Ovary (tissue), 10 donors: ENCODE measurements at places on chromosomes 3 and 15.
A peak's percentile ranks its signal among the peaks of the same experiment; 100 is the strongest.

- no peaks in the 10 kb centered on the region for H3K4me1 ChIP-seq
- H3K27me3 ChIP-seq: no peaks in the 10 kb centered on the region
- H3K36me3 ChIP-seq: no peaks in the 10 kb centered on the region
- H3K27ac ChIP-seq: no peak overlapping the region
Measured at GRCh38 chr15:48006031-48006511, 114.7 kb upstream of the SLC24A5 start.

DNA sequence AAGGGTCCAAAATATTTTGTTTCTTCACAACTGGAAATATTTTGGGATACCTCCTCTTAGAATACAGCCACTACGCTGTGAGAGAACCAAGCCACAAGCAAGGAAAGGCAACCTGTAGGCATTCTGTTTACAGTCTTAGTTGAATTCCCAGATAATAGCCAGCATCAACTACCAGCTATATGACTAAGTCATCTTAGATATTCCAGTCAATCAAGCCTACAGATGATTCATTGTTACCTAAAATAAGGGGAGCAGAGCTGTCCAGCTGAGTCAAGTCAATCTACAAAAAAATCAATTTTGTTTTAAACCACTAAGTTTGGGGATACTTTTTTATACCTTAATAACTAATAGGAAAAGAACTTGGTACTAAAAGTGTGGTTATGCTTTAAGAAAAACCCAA lies 526.4 kb upstream of the DPPA4 start:
- H3K4me3 ChIP-seq: no peak overlapping the region
- H3K27me3 ChIP-seq: no peaks in the 10 kb centered on the region
- H3K27ac ChIP-seq: no peak overlapping the region
- DNase-seq: no peak
- H3K4me1 ChIP-seq: no peaks in the 10 kb centered on the region

- H3K27ac ChIP-seq: no peak overlapping the region
- no peaks in the 10 kb centered on the region for H3K36me3 ChIP-seq
- H3K4me3 ChIP-seq: no peak overlapping the region
- no peak for DNase-seq
- no peaks in the 10 kb centered on the region for H3K27me3 ChIP-seq
- no peaks in the 10 kb centered on the region for H3K4me1 ChIP-seq
Measured at GRCh38 chr3:56189536-56189935, 278.7 kb downstream of the ERC2 start.

- H3K27me3 ChIP-seq: no peaks in the 10 kb centered on the region
- H3K27ac ChIP-seq: no peak overlapping the region
- no peak for DNase-seq
- H3K4me3 ChIP-seq: no peak overlapping the region
- H3K4me1 ChIP-seq: no peaks in the 10 kb centered on the region
- H3K36me3 ChIP-seq: no peaks in the 10 kb centered on the region
Measured at GRCh38 chr3:193960487-193961274, 175.3 kb upstream of the HES1 start.

DNA sequence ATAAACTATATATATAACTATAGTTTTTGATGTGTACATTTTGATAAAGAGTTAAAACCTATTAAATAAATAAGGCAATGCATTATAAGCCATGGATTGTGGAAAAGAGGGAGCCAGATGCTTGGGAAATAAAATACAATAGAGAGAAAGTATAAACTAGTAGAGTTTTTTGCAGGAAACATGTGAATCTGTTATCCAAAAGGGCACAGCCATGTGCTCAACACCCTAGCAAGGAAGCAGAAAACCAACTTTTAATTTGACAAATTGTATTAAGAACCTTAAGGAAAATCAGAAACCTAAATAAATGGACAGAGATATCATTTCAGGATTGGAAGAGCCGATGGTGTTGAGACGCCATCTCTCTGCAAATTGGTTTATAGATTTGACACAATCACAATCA lies 63.5 kb downstream of the ITGB5 start:
- H3K4me1 ChIP-seq: no peaks in the 10 kb centered on the region
- H3K27me3 ChIP-seq: no peaks in the 10 kb centered on the region
- H3K27ac ChIP-seq: no peak overlapping the region
- H3K4me3 ChIP-seq: no peak overlapping the region
- no peaks in the 10 kb centered on the region for H3K36me3 ChIP-seq

GRCh38 chr3:158790901-158791589 lies 10.8 kb upstream of the MFSD1 start:
- DNase-seq: no peak
- H3K36me3 ChIP-seq: no peaks in the 10 kb centered on the region
- H3K27me3 ChIP-seq: no peaks in the 10 kb centered on the region
- H3K4me1 ChIP-seq: no peaks in the 10 kb centered on the region

DNA sequence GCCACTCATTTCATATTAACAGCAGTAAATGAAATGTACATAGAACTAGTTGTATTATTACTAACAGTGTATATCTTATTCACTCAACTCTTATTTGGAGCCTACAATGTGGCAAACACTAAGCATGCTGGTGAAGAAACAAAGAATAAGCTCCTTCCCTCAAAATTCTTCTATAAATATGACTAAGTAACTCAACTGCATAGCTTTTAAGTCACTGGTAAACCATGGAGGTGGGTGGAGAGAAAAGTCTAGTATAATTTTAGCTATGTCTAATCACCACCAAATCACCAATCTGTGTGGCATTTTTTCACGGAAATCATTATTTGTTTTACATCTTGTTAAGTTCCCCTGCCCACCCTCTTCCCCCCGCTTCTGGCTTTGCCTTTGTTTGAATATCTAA lies 17.5 kb downstream of the COPS2 start:
- no peaks in the 10 kb centered on the region for H3K36me3 ChIP-seq
- no peaks in the 10 kb centered on the region for H3K27me3 ChIP-seq
- no peak overlapping the region for H3K27ac ChIP-seq
- no peak overlapping the region for H3K4me3 ChIP-seq
- H3K4me1 ChIP-seq: no peaks in the 10 kb centered on the region

- no peaks in the 10 kb centered on the region for H3K27me3 ChIP-seq
- no peak for DNase-seq
- no peak overlapping the region for H3K27ac ChIP-seq
- H3K4me3 ChIP-seq: no peak overlapping the region
- no peaks in the 10 kb centered on the region for H3K4me1 ChIP-seq
Measured at GRCh38 chr3:82100378-82100777, 338.9 kb upstream of the GBE1 start.

DNA sequence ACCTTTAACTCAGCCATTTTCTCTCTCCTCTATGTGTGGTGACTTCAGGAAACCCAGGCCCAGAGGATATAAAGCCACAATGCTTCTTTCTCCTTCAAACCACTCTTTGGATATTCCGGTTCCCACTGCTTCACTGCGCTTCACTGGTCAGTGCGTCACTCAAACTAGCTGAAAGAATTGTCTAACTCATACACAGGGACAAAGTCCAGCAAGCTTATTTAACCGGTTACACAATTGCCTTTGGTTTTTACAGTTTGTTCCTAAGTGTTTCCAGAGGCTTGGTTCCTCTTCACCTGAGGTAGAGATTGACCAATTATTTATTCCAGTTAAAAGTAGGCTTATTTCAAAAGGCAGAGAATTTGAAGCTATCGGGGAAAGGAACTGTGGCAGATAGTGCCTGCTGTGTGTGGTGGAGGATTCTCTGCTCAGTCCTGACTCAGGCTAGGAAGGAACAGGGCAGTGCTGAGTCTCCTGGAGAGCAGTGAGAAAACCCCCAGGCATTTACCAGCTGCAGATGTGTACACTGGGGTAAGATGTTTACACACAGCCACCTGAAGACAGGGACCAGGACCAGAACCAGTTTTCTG lies at the start of gene HGD:
Gene HGD (minus strand): TSS at position 145 of the 587 bp plus-strand sequence. CDS start 128 bp downstream, at position 17.
- DNase-seq: no peak
- no peak within 1 kb of the TSS for H3K27ac ChIP-seq
- H3K36me3 ChIP-seq: no peaks in the 10 kb centered on the region
- no peaks in the 10 kb centered on the region for H3K4me1 ChIP-seq
- H3K27me3 ChIP-seq: no peaks in the 10 kb centered on the region

- no peak overlapping the region for H3K27ac ChIP-seq
- H3K4me1 ChIP-seq: no peaks in the 10 kb centered on the region
- no peak overlapping the region for H3K4me3 ChIP-seq
- no peaks in the 10 kb centered on the region for H3K27me3 ChIP-seq
- no peak for DNase-seq
- H3K36me3 ChIP-seq: no peaks in the 10 kb centered on the region
Measured at GRCh38 chr15:88127432-88127790, 129.1 kb downstream of the NTRK3 start.

- H3K27ac ChIP-seq: no peak overlapping the region
- DNase-seq: no peak
- H3K27me3 ChIP-seq: no peaks in the 10 kb centered on the region
- H3K4me1 ChIP-seq: no peaks in the 10 kb centered on the region
Measured at GRCh38 chr3:111811811-111812210, 47.3 kb upstream of the PHLDB2 start.

DNA sequence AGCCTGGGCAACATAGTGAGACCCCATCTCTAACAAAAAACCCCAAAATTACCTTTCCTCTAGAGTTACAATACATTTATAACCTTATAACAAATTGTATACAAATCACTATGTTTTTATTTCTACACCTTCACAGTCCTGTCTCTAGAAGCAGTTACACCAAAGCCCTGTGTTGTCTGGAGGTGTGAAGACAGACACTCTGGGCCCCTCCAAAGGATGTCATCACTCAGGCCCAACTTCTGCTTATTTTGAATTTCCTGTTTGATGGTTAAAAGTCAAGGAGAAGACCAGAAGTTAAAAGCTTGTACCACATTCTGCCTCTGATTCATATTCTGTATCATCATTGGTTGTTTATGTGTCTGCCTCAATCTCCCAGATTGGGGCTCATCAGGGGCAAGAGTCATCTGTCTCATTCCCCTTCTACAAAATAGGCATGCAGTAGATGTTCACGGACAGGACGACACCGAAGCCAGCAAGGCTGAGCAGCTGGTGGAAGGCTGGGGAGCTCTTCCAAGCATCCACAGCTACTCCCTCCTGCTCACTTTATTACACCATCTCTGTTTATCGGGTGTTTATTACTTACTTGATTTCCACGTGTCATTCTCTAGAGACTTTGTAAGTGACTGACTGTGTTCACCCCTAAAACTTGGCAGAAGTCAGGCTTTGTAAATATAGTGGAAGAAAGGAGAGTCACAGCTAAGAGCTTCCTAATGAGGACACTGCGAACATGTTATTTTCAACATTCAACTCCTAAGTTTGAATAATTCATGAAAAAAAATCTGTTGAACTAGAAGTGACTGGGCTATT lies 136.8 kb upstream of the ANKRD28 start:
- no peak for DNase-seq
- H3K27me3 ChIP-seq: no peaks in the 10 kb centered on the region
- H3K4me1 ChIP-seq: peaks cover 5% of the 10 kb centered on the region
- H3K27ac ChIP-seq: no peak overlapping the region
- H3K4me3 ChIP-seq: no peak overlapping the region
- H3K36me3 ChIP-seq: no peaks in the 10 kb centered on the region

GRCh38 chr3:98536456-98537017 lies 4.8 kb downstream of the GPR15 start:
- no peak overlapping the region for H3K4me3 ChIP-seq
- no peaks in the 10 kb centered on the region for H3K4me1 ChIP-seq
- H3K27me3 ChIP-seq: no peaks in the 10 kb centered on the region
- H3K27ac ChIP-seq: no peak overlapping the region

GRCh38 chr15:43518197-43518761 lies 871 bp downstream of the MAP1A start:
- H3K27me3 ChIP-seq: no peaks in the 10 kb centered on the region
- H3K4me1 ChIP-seq: peaks cover 10% of the 10 kb centered on the region
- H3K27ac ChIP-seq: peak overlapping the region; percentile 68
- peak; percentile 46 for DNase-seq

DNA sequence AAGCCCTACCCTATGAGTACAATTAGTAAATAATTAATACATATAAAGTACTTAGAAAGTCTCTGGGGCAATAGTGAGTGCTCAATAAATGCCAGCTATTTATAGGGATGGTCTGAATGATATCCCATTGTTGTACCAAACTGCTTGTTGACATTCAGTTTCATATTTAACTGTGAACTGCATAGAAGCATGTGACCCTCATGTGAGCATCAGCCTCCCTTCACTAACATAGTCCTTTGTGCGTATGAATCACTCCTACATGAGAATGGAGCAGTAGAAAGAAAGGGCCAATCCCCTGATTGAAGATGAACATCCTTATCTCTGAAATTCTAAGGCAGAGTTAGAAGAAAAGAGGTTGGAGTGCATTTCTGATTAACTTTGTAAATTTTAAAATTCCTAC lies 68.7 kb upstream of the ATP10A start:
- no peaks in the 10 kb centered on the region for H3K36me3 ChIP-seq
- H3K4me1 ChIP-seq: no peaks in the 10 kb centered on the region
- no peak overlapping the region for H3K4me3 ChIP-seq
- no peaks in the 10 kb centered on the region for H3K27me3 ChIP-seq
- no peak overlapping the region for H3K27ac ChIP-seq

GRCh38 chr3:12316253-12316652 lies 27.4 kb downstream of the PPARG start:
- no peak overlapping the region for H3K27ac ChIP-seq
- H3K4me3 ChIP-seq: no peak overlapping the region
- H3K27me3 ChIP-seq: no peaks in the 10 kb centered on the region
- H3K4me1 ChIP-seq: peaks cover 3% of the 10 kb centered on the region
- H3K36me3 ChIP-seq: no peaks in the 10 kb centered on the region

DNA sequence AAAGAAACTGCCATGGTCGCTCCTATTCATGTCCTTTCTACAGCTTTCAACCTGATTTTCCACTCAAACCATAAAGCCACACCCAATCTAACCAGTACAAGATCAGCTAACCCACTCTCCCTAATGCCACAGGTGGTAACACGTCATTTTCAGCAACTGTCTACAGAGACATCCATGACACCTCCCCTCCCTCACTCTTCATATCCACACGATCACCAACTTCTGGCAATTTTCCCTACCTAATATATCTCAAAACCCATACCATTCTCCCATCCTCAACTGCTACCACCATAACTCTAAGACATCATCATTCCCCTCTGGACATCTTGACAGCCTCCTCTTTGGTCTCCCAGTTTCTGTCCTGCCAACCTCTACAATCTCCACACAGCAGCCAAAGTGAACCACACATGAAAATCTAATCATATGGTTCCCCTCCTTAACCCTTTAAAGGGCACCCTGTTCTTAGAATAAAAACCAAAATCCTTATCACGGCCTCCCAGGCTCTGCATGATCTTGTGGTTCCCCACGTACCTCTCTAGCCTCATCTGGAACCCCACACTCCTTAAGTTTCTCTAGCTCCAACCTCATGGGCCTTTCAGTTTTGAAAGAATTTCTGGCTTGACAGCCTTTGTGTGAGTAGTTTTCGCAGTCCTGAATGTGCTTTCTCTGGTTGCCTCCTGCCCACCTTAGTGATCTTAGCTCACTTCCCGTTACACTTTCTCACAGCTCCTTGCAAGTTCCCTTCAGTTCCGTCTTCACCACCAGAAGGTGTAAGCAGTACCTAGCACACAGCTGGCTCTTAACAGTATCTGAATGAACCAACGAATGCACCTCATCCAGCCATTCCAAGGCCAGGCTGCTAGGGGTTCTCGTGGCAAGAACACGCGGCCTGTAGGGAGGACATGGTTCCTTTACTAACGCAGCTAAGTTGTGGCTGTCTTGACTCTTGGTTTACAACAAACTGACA lies 33.4 kb downstream of the SPINK8 start:
- H3K27me3 ChIP-seq: no peaks in the 10 kb centered on the region
- H3K4me3 ChIP-seq: peak overlapping the region; percentile 71
- H3K36me3 ChIP-seq: no peaks in the 10 kb centered on the region
- H3K27ac ChIP-seq: peak overlapping the region; percentile 93
